GDM1 (cell line): ENCODE measurements at places on chromosomes 7 and 10.

DNA sequence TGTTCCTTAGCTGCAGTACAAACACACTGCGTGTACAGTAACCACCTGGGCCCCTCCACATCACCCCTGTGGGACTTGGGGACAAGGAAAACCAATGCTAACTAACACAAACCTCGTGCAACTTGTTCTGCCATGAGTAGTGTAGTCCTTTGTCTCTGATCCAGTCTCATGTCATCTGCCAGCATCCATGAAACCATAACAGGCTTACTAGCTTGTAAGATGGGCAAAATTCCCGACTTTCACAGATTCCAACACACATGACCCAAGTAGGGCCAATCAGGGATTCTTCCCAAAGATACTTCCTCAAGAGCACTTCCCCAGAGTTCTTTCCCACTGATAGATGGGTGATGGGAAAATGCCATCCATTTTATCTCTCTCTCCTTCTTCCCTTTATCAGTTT, 41.1 kb upstream of the GARS1 start:
- no peak for DNase-seq

DNA sequence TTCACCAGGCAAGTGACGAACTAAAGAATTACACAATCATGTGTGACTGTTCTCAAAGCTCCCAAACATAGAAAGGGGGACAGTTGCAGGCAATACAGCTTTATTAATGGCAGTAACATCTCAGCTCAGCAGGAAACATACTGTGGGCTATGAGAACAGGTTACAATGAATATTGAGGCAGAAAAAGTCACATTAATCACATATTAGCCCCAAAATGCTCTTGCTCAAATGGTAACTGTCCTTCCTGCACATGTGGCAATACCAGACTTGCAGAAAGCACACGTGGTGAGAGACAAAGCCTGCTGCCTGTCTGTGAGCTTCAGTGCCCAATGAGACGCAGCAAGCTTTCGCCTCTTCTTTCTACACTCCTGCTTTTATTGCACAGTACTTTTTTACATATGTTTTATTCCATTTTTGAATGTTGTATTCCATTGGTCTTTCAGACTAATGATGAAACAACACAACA, 104.9 kb upstream of the ACBD5 start:
- no peak for DNase-seq

DNA sequence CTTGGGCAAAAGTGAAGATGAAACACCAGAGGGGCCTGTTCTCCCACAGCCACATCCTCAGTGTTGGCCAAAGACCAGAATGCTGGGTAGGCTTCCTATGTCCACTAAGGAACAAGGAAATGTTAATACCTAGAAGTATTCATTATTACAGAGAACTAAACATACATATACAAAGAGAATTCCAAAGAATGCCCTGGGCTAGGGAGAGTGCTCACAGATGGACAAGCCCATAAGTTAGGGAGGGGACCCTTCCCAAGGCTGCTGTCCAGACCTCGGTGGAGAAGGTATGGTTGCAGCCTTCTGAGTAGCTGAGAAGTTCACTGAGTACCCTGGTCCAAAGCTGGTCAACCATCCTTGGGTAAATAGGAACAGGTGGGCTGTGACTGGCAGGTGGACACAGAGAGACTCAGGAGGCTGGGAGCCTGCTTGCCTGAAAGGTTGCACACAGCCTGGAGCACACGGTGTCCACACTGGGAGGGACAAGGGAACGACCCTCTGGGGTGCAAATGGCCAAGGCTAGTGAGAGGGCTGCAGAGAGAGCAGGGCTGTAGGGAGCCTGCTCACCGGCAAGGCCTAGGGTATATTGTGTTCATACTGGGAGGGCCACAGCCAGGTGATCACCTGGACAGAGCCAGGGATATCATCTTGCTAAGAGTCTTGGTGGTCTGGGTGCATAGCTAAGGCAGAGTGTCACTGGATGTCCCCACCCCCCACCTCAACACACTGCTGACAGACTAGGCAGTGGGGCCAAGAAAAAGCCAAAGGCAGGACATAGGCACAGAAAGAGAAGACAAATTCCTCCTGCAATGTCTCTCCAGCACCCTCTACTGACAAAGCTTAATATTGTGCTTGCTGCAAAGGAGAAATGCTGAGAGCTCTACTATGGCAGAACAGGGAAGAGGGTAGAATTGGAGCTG, 40.3 kb downstream of the CPVL start:
- DNase-seq = peak; percentile 51

DNA sequence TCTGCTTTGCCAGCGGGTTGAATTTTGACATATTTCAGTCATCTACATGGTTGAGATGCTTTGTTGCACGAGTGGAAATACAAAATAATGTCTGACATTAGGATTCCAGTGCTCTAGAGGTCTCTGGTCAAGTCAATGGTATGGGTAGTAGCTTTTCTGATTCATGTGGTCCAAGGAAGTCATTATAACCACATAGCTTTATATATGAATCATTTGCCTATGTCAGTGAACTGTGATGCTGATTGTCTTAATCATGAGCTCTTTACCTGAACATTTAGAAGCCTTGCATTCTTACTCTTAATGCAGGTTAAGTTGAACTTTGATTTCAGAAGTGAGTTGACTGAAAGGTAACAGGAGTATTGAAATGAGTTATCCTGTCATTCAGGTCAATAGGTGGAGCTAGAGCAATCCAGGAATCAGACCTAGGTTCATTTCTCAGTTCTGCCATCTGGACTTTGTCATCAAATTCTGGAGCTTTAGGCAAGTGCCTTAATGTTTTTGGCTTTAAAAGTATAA, 3.3 kb downstream of the MAPK8 start:
- DNase-seq = no peak
